Naive thymus-derived CD8-positive, alpha-beta T cell (primary cell): ENCODE measurements at places on chromosomes 3 and 15. TPM values are rescaled to one million over a fixed set of nuclear protein-coding genes. Genes with fewer than 3 reads are reported as not detected.
A peak's percentile ranks its signal among the peaks of the same experiment; 100 is the strongest.

- H3K4me3 ChIP-seq: no peak overlapping the region
- no peaks in the 10 kb centered on the region for H3K36me3 ChIP-seq
- H3K4me1 ChIP-seq: peaks cover 17% of the 10 kb centered on the region
These were observed 3.3 kb upstream of the TIPIN start for GRCh38 chr15:66359740-66360139.

GRCh38 chr15:80669663-80670273, 25.3 kb upstream of the ABHD17C start:
- no peak overlapping the region for H3K4me3 ChIP-seq
- H3K27me3 ChIP-seq: peaks cover 17% of the 10 kb centered on the region
- DNase-seq: no peak
- H3K36me3 ChIP-seq: no peaks in the 10 kb centered on the region

GRCh38 chr3:89533275-89533674, 425.9 kb downstream of the EPHA3 start:
- no peak overlapping the region for H3K27ac ChIP-seq
- H3K4me1 ChIP-seq: no peaks in the 10 kb centered on the region
- DNase-seq: no peak
- H3K4me3 ChIP-seq: no peak overlapping the region
- H3K27me3 ChIP-seq: no peaks in the 10 kb centered on the region

GRCh38 chr3:195441476-195441991, 1.3 kb downstream of the ACAP2 start:
- H3K4me3 ChIP-seq: peak overlapping the region; percentile 96
- DNase-seq: no peak
- H3K36me3 ChIP-seq: no peaks in the 10 kb centered on the region
- H3K27ac ChIP-seq: peak overlapping the region; percentile 89
- peaks cover 61% of the 10 kb centered on the region for H3K4me1 ChIP-seq
- no peaks in the 10 kb centered on the region for H3K27me3 ChIP-seq

DNA sequence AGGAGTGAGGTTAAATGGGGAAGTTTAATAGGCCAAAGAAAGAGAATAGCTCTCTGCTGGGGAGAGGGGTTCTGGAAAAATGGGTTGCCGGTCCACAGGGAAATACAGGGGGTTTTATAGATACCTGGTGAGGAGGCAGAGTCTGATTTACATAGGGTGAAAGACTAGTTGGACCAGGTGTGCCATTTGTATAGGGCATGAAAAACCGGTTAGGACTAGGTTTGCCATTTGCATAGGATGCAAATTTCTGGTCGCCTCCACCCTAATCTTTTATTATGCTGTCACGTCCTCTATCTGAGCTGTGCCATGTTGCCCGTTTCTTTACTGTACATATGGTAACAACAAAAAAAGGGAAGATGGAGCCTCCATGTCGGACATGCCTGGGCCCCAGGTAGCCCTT, 960.1 kb downstream of the FHIT start:
- no peaks in the 10 kb centered on the region for H3K36me3 ChIP-seq
- H3K27ac ChIP-seq: no peak overlapping the region
- no peaks in the 10 kb centered on the region for H3K27me3 ChIP-seq
- no peak overlapping the region for H3K4me3 ChIP-seq

IGSF10 gene
- not detected for total RNA-seq

DNA sequence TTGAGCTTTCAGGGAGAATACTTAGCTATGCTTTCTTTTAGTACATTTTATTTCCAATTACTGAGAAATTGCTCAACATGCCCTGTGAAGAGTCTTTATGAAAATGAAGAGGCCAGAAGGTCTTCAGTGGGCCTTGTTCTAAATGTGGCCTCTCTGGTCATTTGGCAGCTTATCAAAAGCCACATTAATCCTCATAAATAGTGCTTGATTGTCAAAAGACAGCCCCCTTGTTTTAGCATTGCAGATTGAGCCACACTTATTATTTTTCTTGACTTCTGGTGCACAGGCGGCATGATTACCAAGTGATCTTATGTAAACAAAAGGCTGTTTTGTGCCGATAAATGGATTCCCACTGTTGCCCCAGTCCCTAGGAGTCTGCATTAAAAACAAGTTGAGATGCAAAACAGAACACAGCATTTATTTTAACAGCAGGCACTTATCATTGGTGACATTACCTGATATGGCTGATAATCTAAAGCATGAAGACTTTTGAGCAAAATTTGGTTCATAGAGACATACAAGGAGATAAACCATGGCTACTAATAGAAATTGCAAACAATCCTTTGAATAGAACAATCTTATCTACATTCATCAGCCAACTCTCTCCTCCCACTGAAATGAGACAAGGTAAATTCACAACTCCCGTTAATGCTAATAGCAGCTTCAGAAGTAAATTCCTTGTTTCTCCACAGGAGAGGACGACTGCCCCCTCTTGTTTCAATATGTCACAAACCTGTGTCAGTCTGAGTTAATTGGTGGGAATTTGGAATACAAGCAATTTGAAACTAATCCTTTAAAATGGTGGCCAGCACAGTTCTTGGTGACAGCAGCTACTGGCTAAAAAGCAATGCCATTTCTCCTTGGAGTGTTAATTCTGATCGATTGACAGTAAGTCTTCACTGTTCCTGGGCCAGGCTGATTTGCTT, 194.3 kb downstream of the NSUN3 start:
- H3K27me3 ChIP-seq: peaks cover 22% of the 10 kb centered on the region
- no peaks in the 10 kb centered on the region for H3K4me1 ChIP-seq
- DNase-seq: no peak
- H3K4me3 ChIP-seq: no peak overlapping the region
- no peak overlapping the region for H3K27ac ChIP-seq
- no peaks in the 10 kb centered on the region for H3K36me3 ChIP-seq

DNA sequence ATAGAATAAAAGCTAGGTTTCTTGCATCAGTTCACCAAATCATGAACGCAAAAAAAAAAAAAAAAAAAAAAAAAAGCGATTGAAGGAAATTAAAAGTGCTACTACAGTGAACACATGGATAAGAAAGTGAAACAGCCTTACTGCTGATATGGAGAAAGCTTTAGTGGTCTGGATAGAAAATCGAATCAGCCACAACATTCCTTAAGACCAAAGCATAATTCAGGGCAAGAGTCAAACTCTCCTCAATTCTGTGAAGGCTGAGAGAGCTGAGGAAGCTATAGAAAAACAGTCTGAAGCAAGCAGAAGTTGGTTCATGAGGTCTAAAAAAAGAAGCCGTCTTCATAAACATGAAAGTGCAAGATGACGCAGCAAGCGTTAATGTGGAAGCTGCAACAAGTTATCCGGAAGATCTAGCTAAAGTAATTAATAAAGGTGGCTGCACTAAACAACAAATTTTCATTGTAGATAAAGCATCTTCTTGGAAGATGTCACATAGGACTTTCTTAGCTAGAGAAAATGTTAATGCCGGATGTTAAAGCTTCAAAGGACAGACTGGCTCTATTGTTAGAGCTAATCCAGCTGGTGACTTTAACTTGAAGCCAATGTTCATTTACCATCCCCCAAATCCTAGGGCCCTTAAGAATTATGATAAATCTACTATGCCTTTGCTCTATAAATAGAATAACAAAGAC, 19.2 kb downstream of the P3H2 start:
- no peak for DNase-seq
- H3K4me1 ChIP-seq: peaks cover 8% of the 10 kb centered on the region
- no peaks in the 10 kb centered on the region for H3K36me3 ChIP-seq
- peaks cover 5% of the 10 kb centered on the region for H3K27me3 ChIP-seq
- H3K4me3 ChIP-seq: no peak overlapping the region

TMEM207 gene
- total RNA-seq: not detected
